ENCODE measurements at places on chromosomes 2 and 18.

- DNase-seq: no peak
Measured at GRCh38 chr18:39341129-39341528, 1775.5 kb upstream of the CELF4 start.

DNA sequence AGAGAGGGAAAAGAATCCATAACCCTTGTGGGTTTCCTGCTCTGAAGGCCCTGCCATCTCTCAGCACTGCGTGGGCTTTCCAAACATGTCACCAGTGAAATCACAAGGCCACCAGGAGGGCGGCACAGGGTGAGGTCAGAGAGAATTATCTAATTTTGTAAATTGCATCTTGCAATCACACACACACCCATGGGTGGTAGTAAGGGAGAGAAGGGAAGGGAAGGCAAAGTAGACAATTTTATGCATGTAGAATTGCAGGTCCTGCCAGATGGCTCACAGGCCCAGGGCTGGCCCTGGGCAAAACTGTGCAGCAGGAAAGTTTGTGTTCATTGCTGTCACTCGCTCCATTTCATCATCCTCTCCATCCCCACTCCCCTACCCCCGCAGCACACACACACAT is 21.0 kb upstream of the ZBTB7C start:
- DNase-seq: no peak

DNA sequence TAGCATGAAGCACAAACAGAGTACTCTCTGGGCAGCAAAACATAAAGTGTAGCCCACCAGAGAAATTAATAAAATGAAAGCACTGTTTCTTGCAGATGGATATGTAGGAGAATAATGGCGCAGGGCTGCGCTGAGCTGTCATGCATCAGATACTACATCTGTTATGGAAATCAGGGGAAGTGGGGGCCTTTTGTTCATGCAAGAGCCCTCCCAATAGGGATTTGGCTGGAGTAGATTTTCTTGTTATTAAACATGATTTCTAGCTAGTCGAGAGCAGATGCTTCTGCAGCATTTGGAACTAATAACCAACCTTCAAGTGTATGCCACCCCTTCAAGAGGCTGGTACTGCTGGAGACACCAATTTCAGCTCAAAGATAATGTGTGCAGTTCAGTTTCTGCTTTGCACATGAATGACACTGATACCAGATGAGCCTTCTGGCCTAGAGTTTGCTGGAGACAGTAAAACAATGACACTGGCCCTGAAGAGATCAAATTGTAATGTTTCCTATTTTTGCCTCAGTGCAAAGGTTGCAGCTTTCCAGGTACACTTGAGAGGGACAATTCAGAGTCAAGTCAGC is 58.0 kb downstream of the RND3 start:
- no peak for DNase-seq

GRCh38 chr18:5238371-5238976 is 41.4 kb upstream of the AKAIN1 start:
- no peak for DNase-seq

DNA sequence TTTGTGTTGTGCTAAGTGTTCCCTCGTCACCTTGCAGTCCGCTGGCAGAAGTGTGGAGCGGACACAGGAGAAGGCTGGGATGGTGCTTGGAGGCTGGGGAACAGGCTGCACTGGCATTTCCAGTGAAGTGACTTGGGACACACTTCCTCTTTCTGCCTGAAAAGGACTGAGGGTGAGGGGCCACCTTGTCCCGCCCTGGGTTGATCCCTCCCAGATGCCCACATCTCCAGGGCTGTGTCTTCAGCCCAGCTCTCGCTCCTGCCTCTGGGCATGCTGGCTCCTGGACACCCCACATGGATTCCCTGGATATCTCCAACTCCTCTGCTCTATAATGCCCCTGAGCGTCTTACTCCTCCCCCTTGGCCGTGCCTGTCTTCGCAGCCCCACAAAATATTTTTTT is 412.6 kb downstream of the PTPRM start:
- DNase-seq: no peak

- DNase-seq: no peak
Measured at GRCh38 chr2:61737841-61738240, 116.0 kb downstream of the FAM161A start.

DNA sequence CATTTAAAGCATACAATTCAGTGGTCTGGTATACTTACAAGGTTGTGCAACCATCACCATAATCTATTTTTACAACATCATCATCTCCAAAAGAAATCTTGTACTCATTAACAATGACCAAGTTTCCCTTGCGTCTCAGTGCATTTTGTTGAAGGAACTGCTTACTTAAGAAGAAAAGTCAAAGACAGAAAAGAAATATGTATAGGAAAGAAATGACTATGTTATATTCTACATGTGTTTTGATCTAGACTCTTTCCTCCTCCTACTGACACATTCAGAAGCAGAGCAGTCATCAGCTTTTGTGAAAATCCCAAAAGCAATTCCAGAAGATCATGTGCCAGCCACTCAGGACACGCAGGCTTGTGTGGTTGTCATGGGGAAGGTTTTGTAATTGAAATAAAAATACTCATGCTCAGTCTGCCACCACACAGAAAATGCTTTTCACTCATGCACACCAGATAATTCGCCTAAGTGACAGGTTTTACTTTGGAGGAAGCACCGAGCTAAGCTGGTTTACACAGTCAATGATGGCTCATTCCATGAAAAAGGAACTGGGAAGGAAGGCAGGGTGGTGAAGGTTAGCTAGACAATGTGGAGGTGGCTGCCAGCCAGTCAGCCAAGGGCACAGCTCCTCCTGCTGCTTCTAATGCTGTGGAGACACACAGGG is 158.5 kb upstream of the REV1 start:
- no peak for DNase-seq

DNA sequence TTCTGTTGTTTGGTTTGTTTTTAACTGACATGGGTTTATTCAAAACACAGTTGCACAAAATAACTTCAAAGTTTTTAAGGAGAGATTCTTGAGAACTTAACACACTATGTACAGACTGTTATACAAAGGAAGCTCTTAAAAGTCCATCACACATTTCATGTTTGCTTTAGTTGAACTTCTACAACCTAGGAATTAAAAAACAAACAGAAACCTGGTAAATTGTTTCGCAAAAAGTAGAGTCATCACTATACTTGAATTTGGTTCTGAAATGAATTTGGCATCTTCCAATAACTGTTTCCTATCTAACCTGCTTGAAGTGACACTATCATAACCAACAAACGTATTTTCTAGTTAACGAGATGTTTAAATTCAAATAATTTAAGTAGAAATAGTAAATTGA is 21.8 kb downstream of the TRIP12 start:
- no peak for DNase-seq

DNA sequence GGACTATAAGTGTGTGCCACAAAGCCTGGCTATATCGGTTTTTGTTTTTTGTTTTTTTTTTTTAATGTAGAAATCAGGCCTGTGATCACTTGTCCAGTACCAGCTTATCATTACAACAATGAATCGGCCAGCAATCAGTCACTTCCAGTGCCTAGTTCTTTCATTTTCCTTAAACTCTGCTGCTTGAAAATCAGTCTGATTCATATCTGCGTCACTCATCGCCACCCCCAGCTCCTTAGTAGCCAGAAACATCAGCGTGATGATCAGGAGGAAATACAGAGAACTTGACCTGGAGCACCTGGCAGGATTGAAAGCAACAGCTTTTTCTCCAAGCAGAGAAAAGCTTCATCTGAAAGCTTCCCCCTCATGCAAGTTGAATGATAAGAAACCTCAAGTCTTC is 75.4 kb downstream of the SPTBN1 start:
- DNase-seq: no peak

DNA sequence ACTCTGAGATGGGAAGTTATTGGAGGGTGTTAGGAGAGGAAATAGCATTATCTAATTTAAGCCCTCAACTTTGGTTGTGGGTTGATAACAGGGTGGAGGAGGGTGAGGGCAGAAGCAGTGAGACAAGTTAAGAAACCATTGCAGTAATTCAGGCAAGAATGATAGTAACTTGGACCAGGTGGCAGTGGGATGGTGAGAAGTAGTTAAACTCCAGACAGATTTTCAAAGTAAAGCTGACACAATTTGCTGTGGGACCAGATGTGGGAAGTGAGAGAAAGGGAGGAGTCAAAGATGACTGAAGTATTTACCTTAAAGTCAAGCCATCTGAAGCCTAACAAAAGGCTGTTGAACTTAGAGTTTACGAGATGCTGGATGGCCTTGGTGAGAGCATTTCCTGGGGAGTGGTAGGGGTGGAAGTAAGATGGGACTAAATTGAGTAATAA is 163.2 kb upstream of the KLF7 start:
- no peak for DNase-seq

DNA sequence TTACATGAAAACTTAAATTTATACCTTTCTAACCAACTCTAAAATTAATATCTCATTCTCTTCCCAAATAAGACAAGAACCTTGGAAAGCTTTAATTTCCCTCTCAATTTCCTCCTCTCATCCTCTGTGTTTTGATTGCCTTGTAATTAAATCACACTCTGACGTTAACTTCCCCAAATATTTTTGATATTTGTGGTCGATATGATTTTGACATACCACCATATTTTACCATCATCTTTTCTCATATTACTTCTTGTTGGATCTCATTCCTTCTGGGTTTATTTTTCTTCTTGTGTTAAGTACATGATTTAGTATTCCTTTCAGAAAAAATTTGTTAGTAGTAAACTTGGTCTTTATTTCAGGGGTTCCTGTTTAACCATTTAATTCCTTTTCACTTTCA is 69.6 kb downstream of the RDH14 start:
- no peak for DNase-seq

DNA sequence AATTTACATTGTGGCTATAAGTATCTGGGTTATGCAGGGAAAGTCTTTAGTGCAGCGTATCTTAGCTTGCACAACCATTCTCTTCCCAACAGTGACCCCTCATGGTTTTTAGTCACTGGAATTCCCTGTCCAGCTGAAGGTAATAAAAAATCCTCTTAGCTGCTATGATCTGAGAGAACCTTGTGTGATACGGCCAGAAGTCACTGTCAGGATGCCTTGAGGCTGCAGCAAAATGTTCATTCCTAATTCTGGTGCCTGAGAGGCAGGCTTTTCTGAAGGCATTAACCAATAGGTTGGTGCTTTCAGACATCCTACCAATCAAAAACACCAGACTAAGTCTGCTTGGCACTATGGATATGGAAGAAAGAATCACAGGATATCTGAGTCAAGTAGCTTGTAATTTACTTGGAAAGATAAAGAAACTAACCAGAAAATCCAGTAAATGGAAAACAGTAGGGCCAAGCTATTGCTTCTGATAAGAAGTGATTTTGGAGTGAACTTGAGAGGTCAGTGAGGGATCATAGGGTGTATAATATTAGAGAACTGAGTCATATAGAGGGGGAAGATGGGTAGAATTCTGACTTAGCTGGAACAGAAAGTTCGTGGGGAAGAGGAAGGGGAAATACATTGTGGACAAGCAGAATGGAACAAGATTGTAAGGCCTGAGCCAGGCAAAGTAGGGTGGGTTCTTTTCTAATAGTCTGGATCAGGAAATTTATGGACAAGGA is 89.0 kb upstream of the SLC14A2 start:
- no peak for DNase-seq

DNA sequence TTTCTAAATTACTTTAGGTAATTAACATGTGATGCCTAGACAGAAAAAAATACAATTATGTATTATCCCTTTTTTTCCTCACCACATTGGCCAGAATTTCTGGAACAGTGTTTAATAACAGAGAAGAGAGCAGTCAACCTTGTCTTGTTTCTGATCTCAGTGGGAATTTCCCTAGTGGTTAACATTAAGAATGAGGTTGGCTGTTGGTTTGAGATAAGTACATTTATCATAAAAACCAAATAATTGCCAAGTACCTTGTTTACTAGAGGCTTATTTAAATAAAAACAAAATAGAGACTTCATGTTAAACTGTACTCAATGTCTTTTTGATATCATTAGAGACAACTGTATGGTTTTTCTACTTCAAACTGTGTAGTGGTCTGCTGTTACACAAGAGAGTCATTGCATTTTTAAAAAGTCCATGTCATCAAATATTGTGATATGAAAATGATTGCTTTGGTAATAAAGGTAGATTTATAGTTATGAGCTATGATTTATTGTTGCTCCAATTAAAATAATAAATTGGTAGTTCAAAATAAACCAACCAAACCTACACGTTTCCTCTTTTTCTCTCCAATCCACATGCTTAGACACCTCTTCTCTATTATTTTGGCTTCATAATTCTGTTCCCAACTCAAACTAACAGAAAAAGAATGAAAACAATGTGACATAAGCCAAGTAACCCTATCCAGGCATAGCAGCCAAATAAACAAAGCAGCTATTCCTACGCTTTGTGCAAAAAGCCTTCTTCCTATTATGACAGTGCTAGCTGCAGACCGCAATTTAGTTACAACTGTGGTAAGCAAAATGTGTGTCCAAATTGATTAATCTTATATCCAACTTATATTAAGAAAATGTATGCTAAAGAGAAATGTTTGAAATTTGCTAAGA is 20.9 kb upstream of the TANK start:
- DNase-seq: no peak

- no peak for DNase-seq
Measured at GRCh38 chr18:76445741-76446232, 49.3 kb downstream of the ZNF516 start.

DNA sequence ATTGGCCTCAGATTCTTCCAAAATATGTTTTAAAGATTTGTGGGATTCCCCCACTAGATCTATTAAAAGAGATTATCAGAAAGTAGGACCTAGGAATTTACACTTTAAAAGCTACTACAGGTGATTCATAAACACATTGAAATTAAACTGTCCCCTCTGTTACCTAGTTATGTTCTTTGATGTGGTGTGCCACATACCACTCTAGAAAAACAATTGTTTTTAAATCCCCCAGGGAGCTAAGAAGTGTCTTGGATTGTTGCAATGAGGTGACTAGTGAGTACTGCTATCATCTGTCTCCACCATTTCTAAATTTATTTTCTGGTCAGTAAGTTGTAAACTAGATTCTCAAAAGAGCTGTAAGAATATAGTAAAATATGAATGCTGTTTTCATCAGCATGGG is 214.5 kb upstream of the DOK6 start:
- DNase-seq: no peak

DNA sequence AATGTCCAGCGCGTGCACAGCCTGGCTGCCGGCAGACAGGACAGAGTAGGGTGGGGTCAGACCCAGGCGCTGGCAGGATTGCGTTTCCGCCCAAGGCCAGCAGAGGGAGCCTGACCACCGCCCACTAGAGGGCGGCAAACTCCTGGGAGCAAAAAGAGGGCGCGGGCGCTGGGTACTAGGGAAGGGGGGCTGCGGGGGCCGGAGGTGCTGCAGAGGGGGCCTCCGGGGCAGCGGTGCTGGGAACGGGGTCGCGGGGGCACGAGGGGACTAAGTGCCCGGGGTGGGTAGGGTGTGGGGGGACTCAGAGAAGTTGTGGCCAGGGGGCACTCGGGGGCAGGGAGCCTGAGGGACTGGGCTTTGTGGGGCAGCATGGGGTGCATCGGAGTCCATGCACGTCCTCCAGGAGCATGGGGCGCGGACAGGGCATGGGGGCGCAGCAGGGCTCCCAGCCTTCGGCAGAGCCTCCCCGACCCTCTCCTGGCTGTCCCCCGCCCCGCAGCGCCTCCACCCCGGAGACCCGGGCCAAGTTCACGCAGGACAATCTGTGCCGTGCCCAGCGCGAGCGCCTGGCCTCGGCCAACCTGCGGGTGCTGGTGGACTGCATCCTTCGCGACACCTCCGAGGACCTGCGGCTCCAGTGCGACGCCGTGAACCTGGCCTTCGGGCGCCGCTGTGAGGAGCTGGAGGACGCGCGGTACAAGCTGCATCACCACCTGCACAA is 3.2 kb downstream of the TEKT4 start:
- DNase-seq: peak; percentile 98

All from H1 (cell line).